Smooth muscle cell of the pulmonary artery (primary cell): ENCODE measurements at places on chromosomes 12 and 14. TPM values are rescaled to one million over a fixed set of nuclear protein-coding genes. Genes with fewer than 3 reads are reported as not detected.

The SERPINA4 gene
- total RNA-seq = not detected in 2 replicates

The CACNA1C gene
- total RNA-seq = 8.9 and 10.0 TPM in 2 replicates

The ADSS1 gene
- 13.0 and 16.3 TPM in 2 replicates for total RNA-seq

The SLC2A3 gene
- total RNA-seq = 180 and 327 TPM in 2 replicates

The PAX9 gene
- 0.10 and 0.52 TPM in 2 replicates for total RNA-seq

The RNASE2 gene
- not detected in 2 replicates for total RNA-seq

The SMCO2 gene
- total RNA-seq = 0.40 TPM in 1 of 2 replicates, not detected in the other

The CLEC9A gene
- total RNA-seq = not detected in 2 replicates

The ABCC9 gene
- 22.9 and 46.0 TPM in 2 replicates for total RNA-seq

The SLC38A1 gene
- 47.2 and 89.3 TPM in 2 replicates for total RNA-seq

The CHGA gene
- not detected in 2 replicates for total RNA-seq

The ATL1 gene
- total RNA-seq = 4.0 and 6.0 TPM in 2 replicates

The CYP46A1 gene
- 0.33 and 0.43 TPM in 2 replicates for total RNA-seq

The RGS6 gene
- total RNA-seq = not detected in 2 replicates

The RNFT2 gene
- total RNA-seq = 6.1 and 6.6 TPM in 2 replicates

The GLIPR1L2 gene
- 0.46 and 1.7 TPM in 2 replicates for total RNA-seq

The VPS33A gene
- 18.3 and 23.1 TPM in 2 replicates for total RNA-seq

The LAG3 gene
- not detected in 2 replicates for total RNA-seq

The GNPTAB gene
- 46.3 and 65.9 TPM in 2 replicates for total RNA-seq

The INHBC gene
- total RNA-seq = not detected in 2 replicates

The SRRM4 gene
- total RNA-seq = not detected in 2 replicates

The CLSTN3 gene
- total RNA-seq = 20.5 and 39.0 TPM in 2 replicates

The FUT8 gene
- 59.3 and 78.0 TPM in 2 replicates for total RNA-seq

The TAS2R9 gene
- total RNA-seq = not detected in 2 replicates

The CAPZA3 gene
- total RNA-seq = not detected in 2 replicates

The GZMB gene
- total RNA-seq = not detected in 2 replicates

The FLVCR2 gene
- 0.69 and 3.1 TPM in 2 replicates for total RNA-seq

The ITGB7 gene
- 0.40 and 0.52 TPM in 2 replicates for total RNA-seq

The MAP1LC3B2 gene
- total RNA-seq = 0.52 and 0.89 TPM in 2 replicates

The SPRYD3 gene
- 25.8 and 35.8 TPM in 2 replicates for total RNA-seq

The IKBIP gene
- total RNA-seq = 69.8 and 69.9 TPM in 2 replicates

The METTL3 gene
- 43.2 and 44.6 TPM in 2 replicates for total RNA-seq

The TMEM121 gene
- total RNA-seq = 8.9 and 13.0 TPM in 2 replicates

The MYF6 gene
- total RNA-seq = not detected in 2 replicates

The PTHLH gene
- 1.6 and 6.1 TPM in 2 replicates for total RNA-seq

The RIMBP2 gene
- not detected in 2 replicates for total RNA-seq

The KRT74 gene
- not detected in 2 replicates for total RNA-seq

The PRPH gene
- total RNA-seq = 0.33 and 1.9 TPM in 2 replicates

The DPF3 gene
- 5.3 and 9.3 TPM in 2 replicates for total RNA-seq
